ENCODE measurements at places on chromosomes 5 and 9.
A peak's percentile ranks its signal among the peaks of the same experiment; 100 is the strongest.

DNA sequence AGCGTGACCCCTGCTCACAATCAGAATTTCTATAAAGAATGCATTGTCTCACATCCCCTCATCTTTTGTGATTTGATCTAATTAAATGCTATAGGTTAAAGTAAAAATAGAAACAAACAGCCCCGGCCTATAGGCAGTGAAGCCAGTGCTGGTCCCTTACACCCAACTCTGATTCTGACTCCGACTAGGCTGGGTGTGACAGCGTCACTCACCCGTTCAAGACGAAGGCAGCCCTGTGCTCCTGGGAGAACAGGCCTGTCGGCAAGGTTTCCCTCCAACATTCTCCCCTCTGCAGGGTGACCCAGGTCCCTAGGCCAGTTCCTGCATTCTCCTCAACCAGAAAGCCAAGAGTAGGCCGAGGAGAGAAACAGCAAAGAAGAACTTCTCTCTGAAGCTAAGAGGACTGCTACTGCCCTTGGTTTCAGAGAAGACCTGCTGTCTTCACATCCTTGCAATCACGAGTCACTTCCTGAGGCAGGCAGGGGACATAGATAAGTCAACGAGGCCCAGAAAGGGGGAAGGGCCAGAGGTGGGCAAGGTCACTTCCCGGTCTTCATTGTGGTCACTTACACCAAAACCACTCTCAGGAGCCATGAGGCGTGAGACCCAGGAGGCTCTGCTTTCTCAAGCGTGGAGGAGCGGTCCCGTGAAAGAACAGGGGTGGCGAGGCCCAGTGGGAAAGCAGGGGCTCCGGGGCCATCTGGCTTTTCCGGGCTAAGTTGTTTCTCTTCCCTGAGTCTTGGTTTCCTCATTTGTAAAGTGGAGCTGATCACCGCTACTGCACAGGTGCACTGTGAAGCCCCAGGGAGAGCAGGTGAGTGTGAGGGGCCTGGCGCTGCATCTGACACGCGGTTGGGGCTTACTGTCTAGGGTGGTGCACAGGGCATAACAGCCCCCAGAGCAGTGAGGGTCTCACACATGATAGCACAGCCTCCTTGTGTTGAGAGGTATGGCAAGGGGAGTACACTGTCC, 200.8 kb downstream of the CRB2 start:
- peak; percentile 21 for DNase-seq

DNA sequence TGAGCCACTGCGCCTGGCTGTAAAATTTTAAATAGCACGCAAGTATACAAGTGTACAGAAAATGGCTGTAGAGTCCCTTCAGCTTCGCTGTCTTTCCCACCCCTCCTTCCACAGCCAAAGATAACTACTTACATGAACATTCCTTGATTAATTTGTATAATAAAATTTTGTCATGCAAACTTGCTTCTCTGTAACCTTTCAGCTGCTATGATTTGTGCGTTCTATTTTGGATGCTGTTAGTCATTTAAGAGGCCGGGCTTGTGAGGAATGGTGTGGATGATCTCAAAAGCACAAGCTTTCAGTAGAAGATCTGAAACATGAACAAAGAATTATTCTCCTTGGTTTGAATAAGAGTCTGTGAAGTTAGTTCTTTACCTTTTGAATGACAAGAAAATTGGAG, 115.0 kb upstream of the TLE1 start:
- DNase-seq: peak; percentile 83

DNA sequence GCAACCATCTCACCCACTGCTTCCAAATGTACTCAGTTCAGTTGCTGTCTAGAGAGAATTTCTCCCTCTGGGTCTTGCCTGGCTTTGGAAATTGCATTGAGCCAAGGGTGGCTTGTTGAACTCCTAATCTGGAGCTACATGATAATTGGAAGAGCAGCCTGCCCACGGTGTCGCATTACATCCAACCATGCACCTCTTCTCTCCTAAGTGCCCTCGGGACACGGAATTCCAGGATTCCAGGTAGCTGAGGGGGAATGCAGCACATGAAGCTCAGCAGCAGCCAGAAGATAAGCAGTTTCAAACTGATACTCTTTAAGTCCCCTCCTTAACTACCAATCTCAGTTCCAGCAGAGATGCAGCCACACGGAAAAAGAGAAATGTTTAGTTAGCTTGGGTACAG, 509.4 kb upstream of the KLF4 start:
- DNase-seq: no peak

GRCh38 chr9:536597-537511, 304.6 kb upstream of the DMRT1 start:
- DNase-seq: no peak

DNA sequence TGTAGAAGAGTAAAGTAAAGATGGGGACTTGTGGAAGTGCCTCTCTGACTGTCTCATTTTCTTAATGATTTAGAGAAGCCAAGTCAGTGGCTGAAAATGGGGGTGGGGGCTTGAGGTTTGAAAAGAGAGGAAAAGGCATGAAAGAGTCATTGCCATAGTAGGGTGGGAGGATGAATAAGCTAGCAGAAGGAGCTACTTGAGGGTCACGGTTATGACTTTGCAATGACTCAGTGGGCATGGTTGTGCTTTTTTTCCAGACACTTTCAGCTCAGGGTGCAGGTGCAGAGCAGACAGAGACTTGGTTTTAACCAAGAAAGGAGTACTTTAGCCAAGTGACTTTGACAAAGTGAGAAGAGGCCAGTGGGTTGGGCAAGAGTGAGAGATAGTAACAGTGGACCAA, 117.8 kb downstream of the PTTG1 start:
- peak; percentile 49 for DNase-seq

- no peak for DNase-seq
Measured at GRCh38 chr9:89420397-89421178, 77.3 kb downstream of the SEMA4D start.

DNA sequence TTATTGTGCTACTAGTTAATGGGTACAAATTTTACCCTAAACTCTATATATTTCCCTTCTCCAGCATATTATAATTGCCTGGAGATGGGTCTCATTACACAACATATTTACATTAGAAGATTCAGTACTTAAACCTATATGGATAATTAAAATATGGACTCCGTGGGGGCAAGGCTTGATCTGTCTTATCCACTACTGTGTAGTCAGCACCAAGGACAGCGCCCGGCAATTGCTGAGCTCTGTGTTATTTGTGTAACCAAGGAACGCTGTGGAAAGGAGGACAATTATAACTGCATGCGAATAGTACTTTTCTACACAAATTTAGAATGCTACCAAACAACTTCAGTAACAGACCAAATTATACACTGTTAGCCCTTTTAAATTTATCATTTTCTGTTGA, 77.7 kb downstream of the DNAH5 start:
- peak; percentile 36 for DNase-seq

- peak; percentile 64 for DNase-seq
Measured at GRCh38 chr9:99822109-99822805, 572 bp downstream of the NR4A3 start.

- DNase-seq: peak; percentile 71
Measured at GRCh38 chr5:127296321-127296720, 5.7 kb downstream of the MEGF10 start.

DNA sequence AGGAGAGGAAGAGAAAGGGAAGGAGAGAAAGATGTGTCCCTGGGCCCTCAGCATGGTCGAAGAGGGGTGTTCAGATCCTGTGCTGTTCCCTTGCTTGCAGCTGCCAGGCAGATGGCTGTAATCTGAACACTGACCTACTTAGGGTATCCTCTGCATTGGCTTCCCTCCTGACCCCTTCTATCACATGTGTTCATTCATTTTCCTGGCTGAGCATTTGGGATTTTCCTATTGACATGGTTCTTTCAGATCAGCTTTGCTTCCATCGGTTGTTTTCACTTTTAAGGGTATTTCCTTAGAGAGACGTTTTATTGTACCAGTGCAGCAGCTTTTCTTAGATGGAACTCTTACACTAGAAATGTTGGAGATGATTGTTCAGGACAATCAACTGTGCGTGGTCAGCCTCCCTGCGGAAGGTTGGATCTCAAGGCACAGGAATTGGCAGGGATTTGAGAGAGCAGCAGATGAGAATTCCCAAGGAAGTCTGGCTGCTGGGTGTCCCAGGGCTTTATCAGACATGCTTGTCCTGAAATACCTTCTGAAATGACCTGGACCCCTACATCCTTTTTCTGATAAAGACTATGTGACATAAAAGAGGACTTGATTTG, 26.0 kb downstream of the ACTBL2 start:
- DNase-seq: no peak

Data from fibroblast of skin of right biceps (primary cell).